ENCODE measurements at places on chromosomes 1 and 21.
A peak's percentile ranks its signal among the peaks of the same experiment; 100 is the strongest.

DNA sequence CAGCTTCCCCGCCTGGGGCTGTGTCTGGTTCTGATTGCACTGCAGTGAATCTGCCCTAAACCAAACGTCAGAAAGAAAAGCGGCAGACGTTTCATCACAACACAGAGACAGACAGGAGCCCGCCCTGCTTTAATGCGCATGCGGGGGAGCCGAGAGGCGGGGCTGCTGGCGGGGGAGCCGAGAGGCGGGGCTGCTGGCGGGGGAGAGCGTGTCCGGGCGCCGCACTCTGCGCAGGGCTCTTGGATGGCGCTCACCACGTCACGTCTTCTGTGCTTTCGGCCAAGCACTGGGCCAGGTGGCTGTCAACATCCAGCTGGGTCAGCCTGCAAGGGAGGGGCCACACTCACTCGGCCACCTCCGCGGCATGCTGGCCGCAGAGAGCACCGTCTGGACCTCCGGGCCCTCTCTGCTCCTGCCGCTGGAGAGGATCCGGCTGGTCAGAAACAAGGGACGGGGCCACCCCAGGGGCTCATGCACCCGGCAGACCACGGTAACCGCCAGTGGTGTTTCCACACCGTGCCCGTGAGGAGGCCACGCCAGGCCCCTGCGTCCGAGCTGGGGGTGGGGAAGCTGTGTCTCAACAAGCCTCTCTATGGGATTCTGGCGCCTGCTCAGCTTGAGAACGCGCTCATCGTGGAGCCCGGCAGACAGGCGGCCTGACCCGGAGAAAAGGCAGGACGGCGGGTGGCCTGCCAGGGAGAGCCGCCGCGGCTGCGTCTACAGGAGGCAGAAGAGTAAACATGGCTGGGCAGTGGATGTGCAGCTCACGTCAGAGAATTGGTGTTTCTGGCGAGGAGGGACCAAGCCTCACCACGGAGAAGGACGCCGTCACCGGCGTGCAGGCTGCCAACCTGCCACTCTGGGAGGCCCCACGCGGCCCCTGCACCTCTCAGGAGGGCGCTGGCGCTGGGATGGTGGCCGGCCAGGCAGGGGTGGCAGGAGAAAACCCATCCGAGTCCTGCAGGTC, 4.8 kb downstream of the FAAP20 start:
- DNase-seq = peak; percentile 93

DNA sequence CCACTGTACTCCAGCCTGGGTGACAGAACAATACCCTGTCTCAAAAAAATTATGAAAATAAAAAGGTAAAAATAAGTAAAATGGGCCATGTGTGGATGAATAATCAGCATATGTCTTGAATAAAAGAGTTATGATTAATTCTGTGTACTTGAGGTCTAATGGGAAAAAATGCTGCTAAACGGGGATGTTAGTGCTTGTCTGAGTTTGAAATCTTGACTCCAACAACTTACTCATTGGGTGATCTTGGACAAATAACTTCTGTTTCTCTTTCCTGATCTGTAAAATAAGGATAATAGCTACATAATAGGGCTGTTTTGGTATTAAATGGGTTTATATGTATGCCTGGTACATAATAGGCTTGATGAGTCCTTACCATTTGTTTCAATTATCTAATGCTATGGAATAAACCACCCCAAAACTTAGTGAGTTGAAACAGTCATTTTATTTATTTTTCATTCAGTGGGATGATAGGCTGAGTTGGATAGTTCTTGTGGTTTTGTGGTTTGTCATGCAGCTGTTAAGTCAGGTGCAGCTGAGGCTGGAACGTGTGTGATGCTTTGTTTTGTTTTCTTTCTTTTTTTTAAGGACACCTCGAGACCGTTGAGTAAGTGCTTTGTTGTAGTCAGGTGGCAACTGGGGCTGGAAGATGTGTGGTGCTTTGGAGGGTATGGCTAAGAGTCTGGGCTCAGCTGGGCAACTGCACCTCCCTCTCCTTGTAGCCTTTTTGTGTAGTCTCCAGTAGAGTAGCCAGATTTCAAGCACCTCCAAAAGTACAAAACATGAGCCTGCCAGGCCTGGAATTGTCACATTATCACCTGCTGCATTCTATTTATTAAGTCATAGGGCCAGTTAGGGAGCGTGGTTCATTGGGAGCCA, 4.9 kb downstream of the MDM4 start:
- peak; percentile 48 for DNase-seq

DNA sequence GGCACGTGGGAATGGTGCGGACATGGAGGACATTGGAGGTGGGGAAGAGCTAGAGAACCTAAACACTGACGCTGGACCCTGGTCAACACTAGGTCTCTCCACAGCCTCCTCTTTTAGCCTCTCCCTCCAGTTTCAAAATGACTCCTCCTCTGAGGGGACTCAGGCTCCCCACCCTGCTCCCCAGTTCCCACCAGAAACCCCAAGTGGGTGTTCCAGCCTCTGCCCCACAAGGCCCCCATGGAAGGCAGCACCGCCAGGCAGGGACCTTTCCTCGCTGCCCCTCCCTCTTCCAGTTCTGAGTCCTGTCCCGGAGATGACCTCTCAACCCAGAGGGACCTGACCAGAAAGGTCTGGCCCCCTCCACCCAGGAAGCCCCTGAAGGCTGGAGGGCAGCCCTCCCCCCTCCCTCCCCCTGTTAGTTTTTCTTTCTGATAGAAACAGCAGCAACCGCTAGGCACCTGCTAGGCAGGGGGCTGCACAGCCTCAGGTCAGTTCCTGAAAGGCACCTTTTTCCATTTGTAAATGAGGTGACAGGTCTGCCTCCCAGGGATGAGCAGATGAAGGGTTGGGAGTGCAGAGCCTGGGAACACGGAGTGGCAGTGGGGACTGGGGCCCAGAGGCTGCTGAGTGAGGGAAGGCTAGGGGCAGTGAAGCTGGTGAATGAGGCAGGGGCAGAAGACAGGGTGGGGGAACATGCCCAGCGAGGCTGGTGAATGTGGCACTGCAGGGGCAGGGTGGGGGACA, 9.3 kb upstream of the ITGB2 start:
- no peak for DNase-seq

GRCh38 chr1:197065559-197065958, 1.5 kb downstream of the F13B start:
- DNase-seq = peak; percentile 74

- DNase-seq = no peak
These were observed 49.5 kb downstream of the SETD4 start for GRCh38 chr21:36010801-36011200.

DNA sequence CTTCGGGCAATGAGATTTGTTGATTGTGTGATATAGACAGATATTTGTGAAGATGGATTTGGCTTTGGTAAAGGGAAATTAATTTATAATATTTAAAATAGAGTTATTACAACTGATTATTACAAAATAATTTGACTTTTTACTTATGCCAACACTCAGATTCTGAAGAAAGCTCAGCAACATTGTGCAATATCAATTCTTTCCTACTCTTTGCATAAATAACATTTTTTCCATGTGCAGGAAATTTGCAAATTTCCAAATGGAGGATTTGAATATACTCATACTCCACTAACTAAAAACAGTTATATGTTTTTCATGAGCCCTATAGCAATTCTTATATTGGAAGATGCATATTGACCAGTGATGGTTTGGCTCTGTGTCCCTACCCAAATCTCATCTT, 676.4 kb upstream of the ADAMTS5 start:
- no peak for DNase-seq

DNA sequence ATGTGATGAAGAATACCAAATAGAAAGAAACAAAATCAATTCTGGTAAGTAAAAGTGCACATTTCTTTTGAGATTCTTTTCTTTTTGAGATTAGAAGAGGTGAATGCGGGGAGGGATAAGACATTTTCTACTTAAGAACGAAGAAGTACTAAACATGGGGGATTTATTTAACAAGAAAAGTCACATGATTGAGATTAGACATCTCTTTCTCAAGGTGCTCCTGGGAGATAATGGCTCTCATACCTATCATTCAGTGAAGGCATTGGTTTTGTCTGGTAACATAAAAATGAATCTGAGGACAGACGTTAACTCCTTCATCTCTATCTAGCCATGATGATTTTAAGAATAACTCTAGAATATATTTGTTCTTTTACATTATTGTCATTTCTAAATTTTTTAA, 147.9 kb upstream of the SAMSN1 start:
- no peak for DNase-seq

DNA sequence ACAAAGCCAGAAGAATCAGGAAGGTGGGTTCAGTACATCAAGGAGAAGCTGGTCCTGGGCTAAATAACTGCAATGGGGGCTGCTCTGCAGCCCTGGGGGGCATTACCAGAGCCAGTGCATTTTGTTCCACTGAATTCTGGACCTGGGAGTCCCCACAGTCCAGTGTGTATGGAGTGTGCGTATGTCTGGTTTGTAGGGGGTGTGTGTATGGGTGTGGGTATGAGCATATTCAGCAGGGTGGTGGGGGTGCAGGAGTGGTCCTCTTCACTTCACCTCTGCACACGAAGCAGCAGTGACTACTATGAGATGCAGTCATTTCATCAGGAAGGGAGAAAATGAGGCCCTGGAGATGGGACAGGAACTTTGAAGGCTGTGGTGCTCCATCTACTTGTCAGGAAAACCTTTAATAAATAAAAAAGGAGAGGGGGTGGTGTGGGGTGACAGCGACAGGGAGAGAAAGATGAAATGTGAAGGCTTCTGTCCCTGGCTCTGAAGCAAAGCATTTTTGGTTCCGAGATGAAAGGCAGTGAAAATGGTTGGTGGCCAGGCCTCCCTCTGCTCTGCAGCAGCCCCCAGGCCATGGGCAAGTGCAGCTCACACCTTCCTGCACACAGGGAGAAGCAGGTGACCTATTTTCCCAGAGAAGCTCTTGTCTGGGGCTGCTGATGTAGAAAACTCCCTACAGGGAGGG, 121.5 kb upstream of the CACHD1 start:
- no peak for DNase-seq

Measured in fibroblast of skin of right biceps (primary cell).